ENCODE measurements at places on chromosomes 11 and 22.

DNA sequence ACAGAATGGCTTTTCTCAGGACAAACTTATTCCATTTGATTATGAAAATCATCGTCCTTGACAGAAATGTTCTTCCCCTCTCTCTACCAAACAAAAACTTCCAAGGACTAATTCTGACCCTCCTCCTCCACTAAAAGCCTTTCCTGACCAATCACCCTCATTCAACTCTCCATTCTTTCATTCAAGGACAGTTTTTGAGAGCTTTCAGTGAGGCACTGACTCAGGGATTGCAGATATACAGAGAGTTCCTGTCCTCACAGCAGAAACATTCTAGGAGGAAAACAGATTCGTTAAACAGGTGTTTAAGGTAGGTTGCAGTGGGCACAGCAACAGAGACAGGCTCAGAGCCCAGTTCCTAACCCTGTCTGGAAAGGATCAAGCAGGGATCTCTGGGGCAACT, 41.5 kb downstream of the OR4D9 start:
- no peak for DNase-seq

GRCh38 chr11:26248661-26249060, 83.3 kb upstream of the ANO3 start:
- no peak for DNase-seq

GRCh38 chr11:116117331-116118137, 613.3 kb upstream of the CADM1 start:
- no peak for DNase-seq

GRCh38 chr11:18650859-18651557, 16.9 kb upstream of the SPTY2D1 start:
- peak; percentile 65 for DNase-seq

GRCh38 chr11:2885678-2886081, at the start of gene CDKN1C:
TSS of gene CDKN1C (minus strand) at chr11:2885775. CDS start at chr11:2885456, 319 bp downstream.
- no peak for DNase-seq

- peak; percentile 44 for DNase-seq
These were observed 63.0 kb downstream of the PTPRJ start for GRCh38 chr11:48043111-48043990.

DNA sequence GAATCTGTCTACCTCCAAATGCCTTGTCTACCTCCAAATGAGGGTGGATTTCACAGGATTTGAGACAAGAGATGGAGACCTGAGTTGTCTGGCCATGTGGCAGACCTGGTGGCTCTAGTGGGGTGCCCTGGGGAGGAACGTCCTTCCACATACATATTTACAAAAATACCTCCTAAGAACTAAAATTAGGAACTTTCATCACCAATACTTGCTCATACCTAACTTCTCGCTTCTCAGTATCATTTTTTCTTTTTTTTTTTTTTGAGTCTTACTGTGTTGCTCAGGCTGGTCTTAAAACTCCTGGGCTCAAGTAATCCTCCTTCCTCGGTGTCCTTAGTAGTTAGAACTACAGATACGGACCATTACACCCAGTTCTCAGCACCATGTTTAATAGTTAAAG, 117.9 kb downstream of the MED15 start:
- DNase-seq = no peak

DNA sequence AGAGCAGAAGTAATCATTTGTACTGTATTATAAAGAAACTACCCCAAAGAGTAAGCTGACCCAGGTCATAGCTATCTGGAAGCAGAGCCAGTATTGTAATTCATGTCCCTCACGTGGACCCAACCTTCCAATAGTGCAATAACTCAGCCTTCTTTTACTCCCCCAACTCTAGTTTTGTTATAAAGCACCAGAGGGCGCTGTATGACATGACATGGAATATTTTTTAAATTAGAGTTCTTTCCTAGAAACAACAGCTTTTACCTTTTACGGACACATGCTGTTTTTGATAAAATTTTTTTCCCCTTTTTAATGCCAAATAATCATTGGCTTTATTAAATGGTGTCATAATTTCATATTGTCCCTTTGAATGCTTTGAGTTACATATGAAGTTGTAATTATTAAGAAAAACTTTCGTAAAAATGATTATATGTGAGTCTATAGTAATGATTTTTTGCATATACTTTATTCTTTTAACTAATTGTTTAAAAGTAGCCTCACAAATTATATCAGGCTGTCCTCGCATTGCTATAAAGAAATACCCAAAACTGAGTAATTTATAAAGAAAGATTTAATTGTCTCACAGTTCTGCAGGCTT, 76.9 kb downstream of the DKK3 start:
- DNase-seq = no peak

- no peak for DNase-seq
These were observed 12.7 kb downstream of the DUSP8 start for GRCh38 chr11:1559111-1559951.

- no peak for DNase-seq
These were observed 19.9 kb downstream of the TRIM44 start for GRCh38 chr11:35682230-35683173.

DNA sequence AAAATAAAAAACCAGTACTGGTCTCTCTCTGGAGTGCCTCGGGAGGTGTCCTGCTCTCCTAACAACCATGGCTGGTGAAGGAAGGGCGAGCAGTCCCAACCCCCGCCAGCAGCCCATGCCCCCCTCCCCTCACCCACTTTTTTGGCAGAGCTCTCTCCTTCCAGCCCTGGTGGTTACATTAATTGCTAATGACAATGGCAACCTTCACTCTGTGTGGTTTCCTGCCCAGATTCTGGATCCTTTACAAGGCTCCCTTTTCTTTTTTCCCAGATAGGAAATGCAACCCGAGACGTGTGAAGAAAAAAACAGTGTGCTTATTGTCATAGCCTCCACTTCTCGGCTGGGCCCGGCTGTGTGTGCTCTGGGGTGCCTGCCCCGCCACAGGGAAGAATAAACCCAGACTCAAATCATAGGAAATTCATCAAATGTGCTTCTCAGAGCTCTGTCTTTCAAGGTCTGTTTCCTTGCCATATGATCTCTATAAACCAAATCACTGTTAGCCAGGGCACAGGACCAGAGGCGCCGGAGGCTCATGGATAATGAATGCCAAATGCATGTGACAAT, 513.0 kb downstream of the SOX6 start:
- DNase-seq = no peak
